Stimulated activated CD4-positive, alpha-beta T cell treated with anti-CD3 and anti-CD28 coated beads, Interleukin-1b, Interleukin-23, amount 100 ng/mL, for 1 hour (primary cell): ENCODE measurements at places on chromosomes 2 and 18.
A peak's percentile ranks its signal among the peaks of the same experiment; 100 is the strongest.

DNA sequence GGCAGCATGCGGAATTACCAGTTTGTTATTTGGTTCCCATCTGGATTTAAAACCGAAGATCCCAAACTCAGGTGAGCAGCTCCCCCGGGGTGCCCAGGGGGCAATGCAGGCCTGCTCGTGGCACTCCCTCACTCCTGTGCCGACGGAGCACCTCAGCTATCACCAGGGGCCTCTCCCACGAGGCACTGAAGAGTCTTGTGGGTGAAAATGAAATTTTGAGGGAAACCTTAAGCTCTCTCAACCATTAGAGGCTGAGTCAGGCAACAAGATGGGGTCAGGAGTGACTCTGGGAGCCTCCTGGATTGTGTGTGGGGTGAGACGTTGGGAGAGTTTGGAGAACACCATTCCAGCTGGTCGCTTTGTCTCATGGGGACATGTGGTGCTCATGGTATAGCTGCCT is 189.0 kb downstream of the PRKCE start:
- DNase-seq, result no peak

DNA sequence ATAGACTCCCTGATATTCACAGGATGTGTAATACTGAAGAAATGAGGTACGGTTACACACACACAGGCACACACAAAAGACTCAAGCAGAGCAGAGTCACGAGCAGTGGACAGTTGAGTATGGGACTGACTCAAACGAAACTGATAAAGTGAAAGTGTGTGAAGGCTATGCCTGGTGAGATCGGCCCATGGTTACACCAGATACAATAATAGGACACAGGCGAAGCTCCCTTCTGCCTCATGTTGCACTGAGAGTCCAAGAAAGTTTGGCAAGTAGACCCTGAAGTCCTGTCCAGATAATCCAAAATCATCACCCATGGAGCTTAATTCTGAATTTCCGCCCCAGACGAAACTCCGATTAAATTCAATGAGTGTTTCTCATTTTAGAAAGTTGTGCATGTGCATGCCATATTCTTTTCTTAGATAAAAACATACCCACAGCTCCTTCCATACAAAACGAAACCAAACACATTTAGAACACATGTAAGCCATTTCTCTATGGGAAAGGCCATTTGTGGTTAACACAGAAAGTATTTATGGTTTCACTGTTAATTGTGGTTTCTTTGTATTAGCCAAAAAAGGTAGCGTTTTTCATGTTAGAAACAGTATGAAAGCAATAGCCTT is 567.6 kb downstream of the PLCL1 start:
- DNase-seq, result no peak

- DNase-seq, result no peak
Measured at GRCh38 chr2:105779394-105779793, 34.7 kb downstream of the NCK2 start.

- no peak for DNase-seq
Measured at GRCh38 chr2:85053802-85054201, 79.4 kb upstream of the TCF7L1 start.

- DNase-seq, result no peak
Measured at GRCh38 chr2:15747603-15748471, 156.2 kb downstream of the DDX1 start.

- DNase-seq, result no peak
Measured at GRCh38 chr18:34820360-34821065, 110.4 kb downstream of the DTNA start.

GRCh38 chr2:222884805-222885424 is 24.1 kb downstream of the ACSL3 start:
- DNase-seq, result no peak

- no peak for DNase-seq
Measured at GRCh38 chr2:47935071-47935470, 28.8 kb upstream of the FBXO11 start.

DNA sequence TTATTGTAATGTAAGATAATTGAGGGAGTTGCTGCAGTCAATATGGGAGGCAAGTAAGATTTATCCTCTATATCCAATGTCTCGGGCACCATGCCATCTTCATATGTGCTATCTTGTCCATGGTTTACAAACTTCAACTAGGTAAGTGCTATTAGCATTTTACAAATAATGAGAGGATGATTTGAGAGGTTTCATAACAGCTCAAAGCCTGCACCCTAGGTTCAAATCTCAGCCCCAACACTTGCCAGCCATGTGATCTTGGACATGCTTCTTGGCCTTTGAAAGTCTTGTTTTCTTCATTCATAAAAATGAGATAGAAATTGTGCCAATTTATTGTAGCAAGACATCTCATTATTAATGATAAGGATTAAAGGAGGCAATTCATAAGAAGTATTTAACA is 108.8 kb downstream of the RND3 start:
- DNase-seq, result no peak

DNA sequence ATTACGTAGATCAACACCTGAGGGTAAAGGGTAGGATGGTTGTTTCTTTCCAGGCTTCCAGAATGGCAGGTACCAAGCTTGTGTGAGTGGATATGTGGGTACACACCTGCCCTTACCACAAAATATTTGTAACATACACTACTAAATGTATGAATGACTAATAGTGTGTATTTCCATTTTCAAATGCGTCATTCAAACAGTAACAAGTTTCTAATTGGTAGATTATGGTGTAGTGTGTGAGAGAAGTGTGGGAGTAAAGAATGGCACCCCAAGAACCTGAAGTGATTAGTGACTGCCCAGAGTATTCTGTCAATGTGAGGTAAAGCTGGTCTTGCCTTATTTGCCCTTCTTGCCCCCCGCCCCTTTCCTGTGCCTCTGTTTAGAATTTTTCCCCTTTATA is 21.1 kb downstream of the AGPS start:
- DNase-seq, result no peak

DNA sequence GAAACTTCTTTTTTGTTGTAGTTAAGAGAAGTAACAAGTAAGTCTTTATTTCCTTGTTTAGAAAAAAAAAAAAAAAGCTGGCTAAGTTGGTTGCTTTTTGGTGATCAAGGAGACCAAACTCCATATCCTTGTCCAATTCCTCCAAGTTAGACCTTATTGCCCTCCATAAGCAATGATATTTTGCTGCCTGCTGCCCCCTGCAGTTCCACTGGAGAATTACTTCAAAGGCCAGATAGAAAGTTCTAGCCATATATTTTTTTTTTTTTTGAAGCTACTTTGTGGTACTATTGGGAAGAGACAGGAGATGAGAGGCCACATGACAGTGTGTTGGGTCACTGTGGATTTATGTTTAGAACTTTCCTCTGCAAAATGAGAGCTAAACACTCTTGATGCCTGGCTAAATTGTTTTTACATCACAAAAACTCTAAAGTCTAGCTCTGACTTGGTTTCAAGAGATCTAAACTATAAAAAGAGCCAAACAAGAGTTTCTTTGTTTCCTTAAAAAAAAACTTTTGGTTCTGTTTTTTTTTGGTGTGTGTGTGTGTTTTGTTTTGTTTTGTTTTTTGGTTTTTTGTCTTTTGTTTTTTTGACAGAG is 80.7 kb upstream of the RASGRP3 start:
- DNase-seq, result peak; percentile 4

GRCh38 chr2:121242175-121242875 is 42.7 kb downstream of the TFCP2L1 start:
- DNase-seq, result no peak

GRCh38 chr2:10271946-10272345 is 30.8 kb upstream of the HPCAL1 start:
- DNase-seq, result no peak

- no peak for DNase-seq
Measured at GRCh38 chr2:64681479-64681967, 27.8 kb upstream of the SERTAD2 start.

DNA sequence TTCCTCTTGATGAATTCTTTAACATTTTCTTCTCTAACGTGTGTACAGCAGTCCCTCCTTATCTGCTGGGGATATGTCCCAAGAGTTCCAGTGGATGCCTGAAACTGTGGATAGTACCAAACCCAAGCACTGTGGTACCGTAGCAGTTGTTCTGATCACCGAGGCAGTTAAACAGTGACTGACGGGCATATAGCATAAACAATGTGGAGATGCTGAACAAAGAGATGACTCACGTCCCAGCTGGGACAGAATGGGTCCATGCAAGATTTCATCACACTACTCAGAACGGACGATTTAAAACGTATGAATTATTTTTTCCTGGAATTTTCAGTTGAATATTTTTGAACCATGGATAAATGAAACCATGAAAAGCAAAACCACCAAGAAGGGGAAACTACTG is 54.5 kb upstream of the SPAG16 start:
- DNase-seq, result no peak

DNA sequence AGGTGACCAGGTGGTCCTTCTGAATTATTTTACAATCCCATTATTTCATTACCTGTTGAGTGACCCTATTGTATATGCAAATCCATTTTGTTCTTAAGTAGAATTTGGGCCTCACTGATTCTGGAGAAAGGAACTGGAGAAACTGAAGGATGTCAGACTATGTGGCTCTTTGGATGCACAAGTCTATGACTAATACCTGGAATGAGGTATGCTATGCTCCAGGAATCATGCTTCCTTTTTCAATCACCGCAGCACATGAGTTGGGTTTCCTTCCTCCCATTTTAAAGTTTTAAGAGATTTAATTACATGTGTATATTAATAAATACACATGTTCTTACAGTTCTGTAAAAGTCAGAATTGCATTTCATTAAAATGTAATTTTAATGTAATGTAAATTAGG is 253.9 kb upstream of the VWC2L start:
- no peak for DNase-seq

DNA sequence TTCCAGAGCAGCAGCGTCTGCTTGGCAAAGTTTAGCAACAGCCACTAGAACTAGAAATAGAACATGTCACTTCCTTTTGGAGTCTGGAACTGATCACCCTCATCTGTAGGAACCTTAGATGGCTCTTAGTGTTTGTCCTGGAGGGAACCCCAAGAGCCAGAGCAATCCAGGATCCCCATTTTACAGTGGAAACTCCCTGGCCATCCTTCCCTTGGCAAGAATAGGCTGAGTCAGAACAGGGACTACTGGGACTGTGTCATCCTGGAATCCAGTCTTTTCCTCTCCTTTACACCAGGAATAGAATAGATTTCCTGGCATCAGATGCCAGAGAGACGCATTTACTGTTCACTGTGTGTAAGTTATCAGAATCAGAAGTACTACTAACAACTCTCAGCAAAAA is 33.2 kb upstream of the GRHL1 start:
- no peak for DNase-seq
